ENCODE measurements at places on chromosomes 6 and 20.

DNA sequence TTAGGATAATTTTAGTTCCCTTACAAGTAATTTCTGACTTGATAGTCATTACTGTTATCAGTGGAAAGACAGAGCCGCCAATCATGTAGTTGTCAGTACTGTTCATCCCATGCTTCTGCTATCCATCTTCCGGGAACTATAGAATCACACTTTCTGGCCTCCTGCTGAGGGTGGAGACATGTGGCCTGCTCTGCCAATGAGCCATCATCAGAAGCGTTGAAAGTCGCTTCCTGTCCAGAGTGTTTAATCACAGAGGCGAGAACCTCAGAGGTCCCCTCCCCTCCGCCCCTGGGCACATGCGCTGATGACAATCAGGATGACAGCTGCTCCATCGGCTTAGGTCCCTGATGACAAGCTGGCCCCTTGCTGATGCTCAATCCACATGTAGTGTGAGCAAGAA is 3.0 kb downstream of the DDO start:
- DNase-seq = no peak

DNA sequence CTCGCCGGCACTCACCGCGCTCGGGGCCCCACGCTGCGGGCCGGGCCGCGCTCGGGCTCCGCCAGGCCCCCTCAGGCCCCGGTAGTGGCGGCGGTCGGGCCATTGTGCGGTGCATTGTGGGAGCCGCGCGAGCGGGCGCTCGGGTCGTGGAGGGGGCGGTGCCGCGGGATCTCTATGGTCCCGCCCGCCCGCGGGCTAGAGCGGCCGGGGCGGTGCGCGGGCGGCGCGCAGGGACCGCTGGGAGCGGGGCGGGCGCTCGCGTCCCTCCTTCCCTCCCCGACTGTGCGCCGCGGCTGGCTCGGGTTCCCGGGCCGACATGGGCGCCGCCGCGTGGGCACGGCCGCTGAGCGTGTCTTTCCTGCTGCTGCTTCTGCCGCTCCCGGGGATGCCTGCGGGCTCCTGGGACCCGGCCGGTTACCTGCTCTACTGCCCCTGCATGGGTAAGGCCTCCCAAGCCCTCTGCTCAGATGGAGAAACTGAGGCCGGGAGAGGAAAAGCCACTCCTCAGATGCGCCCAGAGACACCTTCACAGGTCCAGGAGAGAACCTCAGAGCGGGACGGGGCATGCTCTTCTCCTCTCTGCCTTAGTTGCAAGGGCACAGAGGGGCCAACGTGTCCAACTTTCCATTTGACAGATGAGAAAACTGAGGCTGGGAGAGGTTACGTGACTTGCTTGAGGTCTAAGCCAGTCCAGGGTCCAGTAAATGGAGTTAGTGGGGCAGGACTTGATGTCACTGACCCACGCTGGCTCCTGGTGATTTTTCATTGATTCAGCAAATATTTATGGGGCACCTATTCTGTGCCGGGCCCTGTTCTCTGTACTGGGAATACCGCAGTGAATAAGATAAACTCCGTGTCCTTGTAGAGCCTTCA is at the start of the genes PLAGL2 and POFUT1:
PLAGL2 (minus strand) TSS at position 118 of the 873 bp plus-strand sequence. CDS start 5,565 bp downstream, outside the sequence.
POFUT1 (plus strand) TSS at position 255 of the 873 bp plus-strand sequence; CDS start at position 317, 62 bp downstream.
- peak; percentile 84 for DNase-seq

DNA sequence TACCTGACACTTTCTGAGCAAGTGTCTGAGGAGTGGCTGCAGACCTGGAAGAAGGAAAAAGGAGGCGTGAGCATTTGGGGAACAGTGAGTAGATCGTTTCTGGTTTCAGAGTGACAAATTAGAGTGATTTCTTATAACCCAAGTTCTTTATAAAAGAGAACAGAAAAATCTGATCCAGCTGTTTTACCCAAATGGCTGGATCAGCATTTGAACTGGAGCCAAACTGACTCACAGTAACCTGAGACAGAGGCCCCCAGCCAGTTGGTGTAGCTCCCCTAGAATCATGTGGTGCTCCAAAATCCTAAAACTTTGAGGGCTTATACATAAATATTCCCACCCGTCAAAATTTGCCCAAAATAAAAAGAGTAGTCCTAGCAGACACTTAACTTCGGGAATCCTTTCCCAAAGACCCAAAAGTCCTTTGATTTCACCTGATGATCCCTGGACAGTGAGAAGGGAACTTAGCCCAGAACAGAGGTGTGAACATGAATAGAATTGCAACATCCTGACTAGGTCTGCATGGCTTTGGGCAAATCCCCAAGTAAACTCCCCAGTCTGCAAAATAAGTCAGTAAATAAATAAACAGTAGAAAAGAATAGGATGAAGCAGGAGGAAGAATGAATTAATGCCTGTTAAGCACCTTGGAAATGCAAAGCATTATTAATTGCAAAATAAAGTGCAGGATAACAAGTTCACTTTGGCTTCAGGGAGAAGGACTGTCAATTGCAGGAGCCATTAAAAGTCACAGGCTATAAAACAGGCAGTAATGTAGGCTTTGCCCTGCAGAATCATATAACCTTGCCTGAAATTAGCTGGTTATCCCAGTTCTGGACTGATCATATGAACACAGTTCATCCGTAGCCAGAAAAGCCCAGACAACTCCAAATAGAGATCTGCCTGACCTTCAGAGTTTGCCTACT is 262.0 kb upstream of the JARID2 start:
- DNase-seq = no peak

DNA sequence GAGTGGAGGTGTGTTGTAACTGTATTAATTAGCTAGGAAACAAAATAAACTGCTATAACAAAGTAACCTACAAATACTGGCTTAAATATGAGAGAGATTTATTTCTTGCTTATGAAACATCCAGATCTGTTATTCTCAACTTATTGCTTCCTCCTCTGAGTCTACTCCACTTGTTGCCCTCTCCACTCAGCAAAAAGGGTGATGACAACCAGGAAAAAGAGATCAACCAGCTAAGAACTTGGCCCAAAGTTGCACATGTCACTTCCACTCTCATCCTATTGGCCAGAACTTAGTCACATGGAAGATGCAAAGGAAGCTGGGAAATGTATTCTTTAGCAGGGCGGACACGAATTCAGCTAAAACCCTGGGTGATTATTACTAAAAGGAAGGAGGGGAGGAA is 5.2 kb upstream of the TP53RK start:
- DNase-seq = no peak

DNA sequence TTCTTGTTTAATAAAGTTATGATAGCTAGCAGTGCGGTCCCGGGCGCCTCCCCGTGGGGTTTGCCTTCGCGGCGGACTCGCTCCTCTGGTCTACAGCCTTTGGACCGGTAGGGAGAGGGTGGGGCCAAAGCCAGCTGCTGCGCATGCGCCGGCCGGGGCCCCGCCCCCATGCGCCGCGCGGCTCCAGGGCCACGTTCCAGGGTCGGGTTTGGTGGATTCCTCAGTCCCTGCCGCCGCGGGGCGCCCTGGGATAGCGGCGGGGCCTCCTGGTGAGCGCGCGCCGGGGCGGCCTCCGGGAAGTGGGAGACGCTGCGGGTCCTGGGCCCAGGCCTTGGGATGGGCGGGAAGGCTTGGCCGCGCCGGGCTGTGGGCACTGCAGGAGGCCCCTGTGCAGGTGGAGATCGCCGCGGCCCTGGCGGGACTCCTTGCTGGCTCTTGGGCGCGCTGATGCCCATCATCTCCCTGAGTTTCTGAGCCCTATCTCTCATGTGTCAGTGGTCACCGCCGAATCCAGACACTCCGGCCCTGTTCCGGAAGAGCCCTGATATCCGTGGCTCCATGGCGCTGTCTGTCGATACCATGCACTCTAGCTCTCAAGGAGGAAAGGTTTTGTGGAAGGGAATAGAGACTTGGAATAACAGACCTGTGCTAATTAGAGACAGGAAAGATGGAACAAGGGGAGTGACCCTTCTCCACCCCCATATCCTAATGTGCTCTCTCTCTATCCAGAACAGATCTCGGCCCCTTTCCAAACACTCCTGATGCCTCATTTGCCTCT is at the start of gene VARS2:
VARS2 (plus strand) TSS at position 163 of the 778 bp plus-strand sequence; CDS start at position 762, 599 bp downstream.
- peak; percentile 82 for DNase-seq

GRCh38 chr20:22763257-22763906 is 179.0 kb upstream of the FOXA2 start:
- DNase-seq = no peak

DNA sequence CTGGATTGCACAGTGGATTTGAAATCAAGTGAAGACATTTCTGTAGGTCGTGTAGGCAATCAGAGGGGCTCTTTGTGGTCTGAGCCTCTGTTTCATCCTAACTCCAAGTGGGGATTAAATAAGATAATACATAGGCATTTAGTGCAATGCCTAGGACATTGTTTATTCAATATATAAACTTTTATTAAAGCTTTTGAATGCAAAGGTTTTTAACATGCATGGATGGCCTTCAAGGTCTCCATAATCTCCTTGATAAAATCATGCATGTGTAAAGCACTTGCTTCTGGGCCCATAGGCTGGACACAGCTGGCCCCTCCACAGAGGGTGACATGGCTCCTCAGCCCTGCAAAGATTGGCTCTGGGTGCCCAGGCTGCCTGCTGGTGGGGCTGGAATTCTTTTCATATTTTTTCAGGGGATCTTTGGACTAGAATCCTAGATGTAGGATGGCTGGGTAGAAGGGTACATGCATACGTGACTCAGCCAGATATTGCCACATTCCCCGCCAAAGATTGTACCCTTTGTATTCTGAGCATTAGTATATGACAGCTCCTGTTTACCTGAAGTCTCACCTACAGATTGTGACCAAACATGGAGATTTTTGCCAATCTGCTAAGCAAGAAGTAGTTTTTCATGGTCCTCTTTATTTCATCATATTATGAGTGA is 19.0 kb upstream of the AVP start:
- no peak for DNase-seq

DNA sequence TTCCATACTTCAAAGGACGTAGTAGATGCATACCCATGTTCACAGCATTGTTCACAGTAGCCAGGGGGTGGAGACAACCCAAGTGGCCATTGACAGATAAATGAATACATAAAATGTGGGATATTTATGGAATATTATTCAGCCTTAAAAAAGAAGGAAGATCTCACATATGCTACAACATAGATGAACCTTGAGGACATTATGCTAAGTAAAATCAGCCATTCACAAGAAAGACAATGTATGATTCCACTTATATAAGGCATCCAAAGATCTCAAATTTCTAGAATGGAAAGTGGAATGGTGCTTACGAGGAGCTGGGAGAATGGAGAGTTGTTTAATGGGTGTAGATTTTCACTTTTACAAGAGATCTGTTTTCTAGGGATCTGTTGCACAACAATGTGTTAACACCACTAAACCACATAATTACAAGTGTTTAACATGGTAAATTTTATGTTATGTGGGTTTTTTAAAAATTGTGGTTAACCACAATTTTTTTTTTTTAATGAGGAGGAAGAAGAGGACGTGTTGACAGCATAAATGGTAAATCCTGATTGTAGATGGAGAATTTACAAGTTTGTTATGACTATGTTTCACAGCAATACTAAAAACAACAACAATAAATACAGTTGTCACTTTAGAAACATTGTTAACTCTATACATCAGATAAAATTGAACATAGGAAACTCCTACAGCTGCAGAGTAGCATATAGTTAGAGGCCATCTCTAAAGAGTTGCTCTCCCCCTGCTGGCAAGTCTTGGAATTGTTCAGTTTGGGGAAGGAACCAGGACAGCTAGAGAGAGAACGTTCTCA is 41.6 kb downstream of the CCN2 start:
- DNase-seq = peak; percentile 65

Data from NCI-H460 (cell line).